Transverse colon (tissue), 4 donors: ENCODE measurements at places on chromosomes 2 and 18. TPM values are rescaled to one million over a fixed set of nuclear protein-coding genes. Genes with fewer than 3 reads are reported as not detected.

EMX1 gene
- total RNA-seq: 2.9 TPM

DNAH7 gene
- 4.9 TPM for total RNA-seq

CLK1 gene
- 115 TPM for total RNA-seq

DNA sequence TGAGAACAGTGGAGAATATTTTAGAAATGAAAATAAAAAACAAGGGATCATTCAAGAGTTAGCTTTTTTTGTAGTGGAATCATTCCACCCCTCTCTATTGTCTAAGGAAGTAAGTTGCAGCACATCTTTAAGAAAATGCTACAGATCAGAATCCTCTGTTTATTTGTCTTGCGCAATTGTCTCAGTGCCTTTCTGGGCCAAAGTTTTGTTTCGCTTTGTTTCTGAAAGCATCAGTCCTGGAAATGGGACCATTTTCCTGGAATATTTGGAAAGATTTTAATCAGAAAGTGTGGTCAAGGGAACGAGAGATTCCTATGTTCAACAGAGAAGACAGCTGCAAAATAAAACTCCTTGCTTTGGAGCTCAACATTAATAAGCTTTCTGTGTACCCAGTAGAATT, 74.0 kb downstream of the NRXN1 start:
- no peaks in the 10 kb centered on the region for H3K36me3 ChIP-seq
- no peaks in the 10 kb centered on the region for H3K27me3 ChIP-seq
- no peak overlapping the region for H3K27ac ChIP-seq
- no peak overlapping the region for H3K4me3 ChIP-seq
- DNase-seq: no peak

GRCh38 chr2:78407960-78408794, 617.3 kb upstream of the REG3G start:
- H3K4me1 ChIP-seq: no peaks in the 10 kb centered on the region
- no peak overlapping the region for H3K4me3 ChIP-seq
- H3K36me3 ChIP-seq: no peaks in the 10 kb centered on the region

DNA sequence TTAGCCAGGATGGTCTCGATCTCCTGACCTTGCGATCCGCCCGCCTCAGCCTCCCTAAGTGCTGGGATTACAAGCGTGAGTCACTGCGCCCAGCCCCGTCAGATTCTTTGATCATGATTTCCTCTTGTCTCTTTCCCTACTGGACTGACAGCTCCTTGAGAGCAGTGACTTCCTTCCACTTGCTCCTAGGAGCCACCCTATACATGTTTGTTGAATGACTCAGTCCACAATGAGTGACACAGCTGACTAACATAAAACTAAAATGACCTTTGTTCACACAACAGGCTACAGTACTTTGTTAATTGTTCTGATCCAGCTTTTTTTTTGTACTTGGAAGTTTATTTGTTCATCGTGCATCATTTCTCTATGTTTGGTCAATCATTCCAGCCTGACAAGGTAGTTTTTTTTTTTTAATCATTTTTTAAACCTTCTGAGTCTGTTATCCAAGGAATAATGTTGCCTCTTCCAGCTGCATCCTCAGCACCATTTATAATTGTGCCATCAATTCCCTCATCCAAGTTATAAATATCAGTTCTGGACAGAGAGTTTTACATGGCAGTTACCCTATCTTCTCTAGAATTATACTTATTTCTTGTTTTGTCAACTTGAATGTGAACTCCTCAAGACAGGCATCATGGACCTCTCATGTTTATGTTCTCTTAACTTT, 42.9 kb upstream of the TUBA3E start:
- H3K27me3 ChIP-seq: no peaks in the 10 kb centered on the region
- no peak overlapping the region for H3K4me3 ChIP-seq
- DNase-seq: peak; percentile 84
- H3K4me1 ChIP-seq: peaks cover 3% of the 10 kb centered on the region
- no peaks in the 10 kb centered on the region for H3K36me3 ChIP-seq

GRCh38 chr18:35999925-36000324, 27.4 kb downstream of the RMP24 start:
- no peaks in the 10 kb centered on the region for H3K4me1 ChIP-seq
- no peaks in the 10 kb centered on the region for H3K36me3 ChIP-seq
- no peak overlapping the region for H3K27ac ChIP-seq
- DNase-seq: no peak

DNA sequence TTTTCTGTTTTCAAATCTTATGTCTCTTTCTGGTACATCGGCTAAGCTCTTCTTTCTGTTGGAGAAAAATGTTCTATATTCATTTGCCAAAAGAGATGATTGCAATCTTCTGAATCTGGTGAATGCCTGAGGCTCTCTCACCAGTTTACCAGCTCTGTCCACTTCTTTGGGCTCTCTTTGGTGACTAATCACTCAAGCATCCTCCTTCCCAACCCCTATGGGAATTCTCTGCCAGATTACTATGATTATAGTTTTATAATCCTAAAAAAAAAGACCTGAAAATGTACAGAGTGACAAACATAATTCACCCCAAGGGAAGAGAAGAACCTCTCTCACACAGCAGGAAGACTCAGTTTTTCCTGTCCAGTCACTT, 187.3 kb downstream of the CAMKMT start:
- H3K27me3 ChIP-seq: no peaks in the 10 kb centered on the region
- no peak for DNase-seq
- H3K4me3 ChIP-seq: no peak overlapping the region
- no peaks in the 10 kb centered on the region for H3K36me3 ChIP-seq
- no peak overlapping the region for H3K27ac ChIP-seq
- H3K4me1 ChIP-seq: no peaks in the 10 kb centered on the region

GRCh38 chr2:224498991-224499390, 86.2 kb downstream of the CUL3 start:
- H3K27ac ChIP-seq: no peak overlapping the region
- H3K4me3 ChIP-seq: no peak overlapping the region
- DNase-seq: no peak
- no peaks in the 10 kb centered on the region for H3K4me1 ChIP-seq
- no peaks in the 10 kb centered on the region for H3K27me3 ChIP-seq
- H3K36me3 ChIP-seq: peaks cover 62% of the 10 kb centered on the region

GRCh38 chr2:120622886-120623753, 112.5 kb upstream of the GLI2 start:
- H3K4me3 ChIP-seq: no peak overlapping the region
- no peaks in the 10 kb centered on the region for H3K27me3 ChIP-seq

- H3K27me3 ChIP-seq: no peaks in the 10 kb centered on the region
- no peaks in the 10 kb centered on the region for H3K4me1 ChIP-seq
- no peak overlapping the region for H3K4me3 ChIP-seq
- no peak for DNase-seq
Observed at GRCh38 chr2:234318361-234318760, 178.5 kb downstream of the ARL4C start.

DNA sequence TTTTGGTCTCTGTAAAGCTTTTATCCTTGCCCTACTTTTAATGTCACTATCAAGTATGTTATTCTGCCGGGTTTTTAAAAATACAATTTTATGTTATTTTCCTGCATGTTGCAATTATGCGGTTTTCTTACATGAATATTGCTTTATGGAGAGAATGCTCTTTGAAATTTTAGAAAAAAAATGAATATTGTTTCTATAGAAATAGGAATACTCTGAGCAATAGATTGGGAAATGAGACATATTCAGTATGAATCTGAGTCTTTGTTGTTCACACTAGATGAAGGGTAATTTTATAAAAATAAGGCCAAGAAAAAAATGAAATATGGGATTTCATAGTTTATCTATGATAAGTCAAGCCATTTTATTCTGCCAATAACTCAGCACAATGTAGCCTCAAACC, 142.2 kb upstream of the DTNA start:
- no peak overlapping the region for H3K27ac ChIP-seq
- no peaks in the 10 kb centered on the region for H3K27me3 ChIP-seq
- no peaks in the 10 kb centered on the region for H3K4me1 ChIP-seq
- no peaks in the 10 kb centered on the region for H3K36me3 ChIP-seq
- no peak for DNase-seq

DNA sequence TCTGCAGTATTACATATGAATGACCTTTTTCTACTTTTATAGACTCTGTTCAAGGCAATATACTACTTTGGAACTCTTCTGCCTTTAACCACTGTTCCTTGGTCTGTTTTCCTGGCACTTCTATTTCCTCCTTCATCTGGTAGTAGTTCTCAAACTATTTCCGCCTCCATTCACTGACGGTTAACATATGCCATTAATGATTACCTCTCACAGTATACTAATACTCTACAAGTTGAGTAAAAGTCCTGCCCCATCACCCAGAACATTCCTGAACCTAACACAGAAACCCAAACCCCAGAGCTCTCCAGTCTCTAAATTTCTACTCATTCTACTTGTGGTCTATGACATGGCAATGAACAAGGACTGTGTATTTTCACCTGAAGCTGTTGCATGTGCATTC, 4.5 kb downstream of the GFPT1 start:
- peak overlapping the region; percentile 71 for H3K27ac ChIP-seq
- H3K4me1 ChIP-seq: peaks cover 30% of the 10 kb centered on the region
- no peaks in the 10 kb centered on the region for H3K36me3 ChIP-seq
- no peak for DNase-seq
- H3K4me3 ChIP-seq: no peak overlapping the region

DNA sequence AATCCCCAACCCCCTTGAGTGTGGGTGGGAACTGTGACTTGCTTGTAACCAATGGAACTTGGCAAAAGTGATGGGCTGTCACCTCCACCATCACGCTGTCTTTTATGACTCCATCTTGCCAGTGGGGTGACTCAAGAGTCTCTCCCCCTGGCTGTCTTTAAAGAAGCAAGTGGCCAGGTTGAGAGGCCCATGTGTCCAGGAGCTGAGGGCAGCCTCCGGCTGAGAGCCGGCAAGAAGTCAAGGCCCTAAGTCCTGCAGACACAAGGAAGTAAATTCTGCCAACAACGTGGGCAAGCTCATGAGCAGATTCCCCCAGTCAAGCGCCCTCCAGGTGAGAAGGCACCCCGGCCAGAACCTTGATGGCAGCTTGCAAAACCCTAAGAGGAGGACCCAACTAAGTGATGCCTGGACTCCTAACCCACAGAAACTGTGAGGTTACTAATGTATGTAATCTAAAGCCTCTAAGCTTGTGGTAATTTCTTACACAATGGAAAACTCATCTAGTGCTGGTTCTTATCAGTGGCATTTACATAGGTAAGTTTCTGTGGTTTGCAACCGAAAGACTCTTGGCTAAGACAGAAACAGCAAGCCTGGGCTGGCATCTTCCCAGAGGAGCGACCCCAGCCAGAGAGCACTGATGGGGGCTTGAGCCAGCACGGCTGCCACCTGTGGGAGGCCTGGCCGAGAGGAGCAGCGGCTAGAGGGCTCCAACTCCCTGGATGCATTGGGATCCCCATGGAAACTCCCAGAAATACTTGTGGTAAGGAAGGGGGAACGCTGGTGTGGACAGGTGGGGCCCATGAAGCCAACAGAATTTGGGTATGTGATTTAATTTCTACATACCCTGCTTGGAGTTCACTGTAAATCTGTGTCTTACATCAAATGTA, 49.3 kb downstream of the CIB4 start:
- H3K4me3 ChIP-seq: no peak overlapping the region
- H3K36me3 ChIP-seq: no peaks in the 10 kb centered on the region
- H3K27ac ChIP-seq: no peak overlapping the region

DNA sequence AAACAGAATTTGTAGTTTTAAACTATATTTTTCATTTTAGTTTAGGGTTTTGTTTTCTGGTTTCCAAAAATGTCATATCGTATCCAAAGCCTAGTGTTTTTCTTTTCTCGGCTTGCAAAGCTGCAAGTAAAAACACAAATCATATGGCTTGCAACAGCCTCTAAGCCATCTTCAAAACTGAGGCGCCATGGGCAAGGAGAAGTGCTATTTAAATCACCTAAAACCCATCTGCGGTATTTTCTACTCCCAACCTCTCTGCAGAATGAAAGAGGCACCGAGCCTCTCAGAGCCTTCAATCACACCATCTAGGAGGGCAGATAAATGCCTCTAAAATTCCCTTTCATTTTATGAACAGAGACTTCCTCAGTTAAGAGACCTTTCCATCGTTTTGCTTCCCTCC, 25.2 kb downstream of the FECH start:
- no peaks in the 10 kb centered on the region for H3K4me1 ChIP-seq
- no peak overlapping the region for H3K4me3 ChIP-seq
- no peak overlapping the region for H3K27ac ChIP-seq

GRCh38 chr2:26455037-26455669, 22.8 kb downstream of the OTOF start:
- no peak overlapping the region for H3K27ac ChIP-seq
- H3K27me3 ChIP-seq: no peaks in the 10 kb centered on the region
- DNase-seq: no peak
- H3K4me3 ChIP-seq: no peak overlapping the region
- H3K4me1 ChIP-seq: no peaks in the 10 kb centered on the region

GRCh38 chr2:229254206-229254605, 16.9 kb downstream of the PID1 start:
- DNase-seq: no peak
- H3K27ac ChIP-seq: peak overlapping the region; percentile 21
- H3K27me3 ChIP-seq: no peaks in the 10 kb centered on the region
- no peak overlapping the region for H3K4me3 ChIP-seq

DNA sequence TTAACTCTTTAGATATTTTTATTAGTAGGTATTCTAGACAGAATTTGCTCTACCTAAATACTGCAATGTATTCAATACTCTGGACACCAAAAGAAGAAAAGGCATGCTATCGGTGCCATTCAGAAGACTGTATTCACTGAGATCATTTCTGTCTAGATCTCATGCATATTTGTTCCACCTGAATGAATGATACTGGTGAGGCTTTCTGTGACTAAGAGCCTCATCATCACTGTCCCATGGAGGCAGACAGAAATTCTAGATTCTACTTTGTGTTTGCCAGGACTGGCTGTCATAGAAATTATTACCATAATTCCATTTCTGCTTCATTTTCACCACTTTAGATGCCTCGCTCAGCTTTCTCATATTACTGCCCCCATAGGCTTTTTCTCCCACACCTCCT, 340.7 kb downstream of the MBD2 start:
- no peak for DNase-seq
- H3K4me1 ChIP-seq: no peaks in the 10 kb centered on the region
- no peak overlapping the region for H3K27ac ChIP-seq
- H3K36me3 ChIP-seq: no peaks in the 10 kb centered on the region
- no peaks in the 10 kb centered on the region for H3K27me3 ChIP-seq

DNA sequence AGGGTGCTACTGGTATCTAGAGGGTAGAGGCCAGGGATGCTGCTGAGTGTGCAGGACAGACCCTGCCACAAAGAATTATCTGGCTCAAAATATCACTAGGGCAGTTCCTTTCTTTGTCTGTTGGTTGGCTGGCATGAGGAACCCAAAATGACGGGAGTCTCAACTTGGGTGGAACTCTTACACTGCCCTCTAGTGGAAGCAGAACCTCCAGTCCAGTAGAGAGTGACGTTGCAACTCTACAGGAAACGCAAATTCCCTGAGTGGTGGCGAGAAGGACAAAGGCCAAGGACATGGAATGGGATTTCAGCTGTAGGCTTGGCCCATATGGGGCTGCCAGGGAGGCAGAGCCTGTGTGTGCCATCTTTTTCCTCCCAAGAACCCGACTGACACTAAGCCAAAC, 47.1 kb downstream of the COPS8 start:
- DNase-seq: no peak
- peaks cover 3% of the 10 kb centered on the region for H3K4me1 ChIP-seq
- no peak overlapping the region for H3K4me3 ChIP-seq
- H3K36me3 ChIP-seq: no peaks in the 10 kb centered on the region
- H3K27me3 ChIP-seq: no peaks in the 10 kb centered on the region

- H3K4me3 ChIP-seq: no peak overlapping the region
- H3K4me1 ChIP-seq: no peaks in the 10 kb centered on the region
- no peak overlapping the region for H3K27ac ChIP-seq
- no peak for DNase-seq
Observed at GRCh38 chr2:58006256-58006951, 40.2 kb upstream of the VRK2 start.

GRCh38 chr2:84906108-84906899, 848 bp downstream of the TMSB10 start:
- no peaks in the 10 kb centered on the region for H3K27me3 ChIP-seq
- H3K27ac ChIP-seq: peak overlapping the region; percentile 100
- peak overlapping the region; percentile 97 for H3K4me3 ChIP-seq
- peak; percentile 73 for DNase-seq
- H3K4me1 ChIP-seq: peaks cover 22% of the 10 kb centered on the region

GRCh38 chr2:219446101-219446504, 11.5 kb downstream of the SPEG start:
- H3K4me1 ChIP-seq: no peaks in the 10 kb centered on the region
- peaks cover 80% of the 10 kb centered on the region for H3K27me3 ChIP-seq
